Colonic mucosa (tissue), 4 donors: ENCODE measurements at places on chromosomes 12 and 14. TPM values are rescaled to one million over a fixed set of nuclear protein-coding genes. Genes with fewer than 3 reads are reported as not detected.

Gene SERPINA12
- not detected for total RNA-seq

DNA sequence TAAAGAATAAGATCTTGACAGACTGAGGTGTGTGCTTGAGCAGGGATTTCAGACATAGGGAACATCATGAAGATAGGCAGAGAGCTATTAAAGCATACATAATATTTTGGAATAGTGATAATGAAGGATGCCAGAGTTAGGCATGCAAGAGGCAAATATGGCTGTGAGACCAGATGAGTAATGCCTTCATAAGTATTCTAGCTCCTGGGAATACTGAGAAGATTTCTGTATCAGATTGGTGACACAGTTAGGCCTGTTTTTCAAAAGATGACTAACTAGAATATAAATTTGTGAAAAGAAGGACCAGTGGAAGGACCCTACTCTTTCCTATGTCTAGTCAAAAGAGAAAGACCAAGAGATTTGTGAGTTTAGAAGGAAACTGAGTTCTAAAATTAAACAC is 108.8 kb downstream of the TXNDC16 start:
- no peak for DNase-seq

GRCh38 chr14:65421201-65421981 is 8.9 kb downstream of the FUT8 start:
- no peak for DNase-seq

DNA sequence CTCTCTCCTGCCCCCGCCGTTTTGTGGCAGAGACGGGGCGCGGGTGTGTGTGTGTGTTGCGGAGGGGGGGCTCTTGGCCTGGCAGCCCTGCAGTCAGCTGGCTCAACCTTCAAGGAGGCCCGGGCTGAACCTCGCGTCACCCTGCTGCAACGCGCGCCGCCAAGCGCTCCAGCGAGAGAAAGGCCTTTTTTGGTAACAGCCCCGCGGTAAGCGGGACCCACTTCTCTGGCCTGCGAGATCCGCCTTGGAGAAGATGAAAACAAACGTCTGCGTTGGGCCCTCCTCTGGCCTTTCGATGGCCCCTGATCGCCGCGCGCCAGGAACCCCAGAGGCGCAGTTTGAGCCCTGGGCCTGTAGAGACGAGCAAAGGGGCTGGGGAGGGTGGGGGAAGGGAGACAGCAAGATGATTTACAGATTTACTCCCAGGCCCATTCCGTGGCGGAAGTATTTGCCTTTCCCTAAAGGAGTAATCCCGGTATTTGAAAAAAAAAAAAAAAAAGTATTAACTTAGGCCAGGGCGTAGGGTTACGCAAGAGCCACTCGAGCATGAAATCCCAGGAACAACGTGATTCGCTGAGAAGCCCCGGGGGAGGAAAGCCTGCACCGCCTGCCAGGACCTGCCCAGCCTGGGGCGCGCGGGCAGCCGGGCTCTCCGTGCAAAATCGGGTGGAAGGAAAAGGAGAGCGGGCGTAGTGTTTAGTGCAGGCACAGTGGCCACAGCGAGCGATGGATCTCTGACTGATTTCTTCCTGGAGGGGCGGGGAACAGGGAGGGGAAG is 4.5 kb upstream of the IRF2BPL start:
- peak; percentile 90 for DNase-seq

GRCh38 chr14:59028476-59029202 is 159.8 kb upstream of the DAAM1 start:
- DNase-seq, result peak; percentile 66
